ENCODE measurements at places on chromosomes 5 and 9. TPM values are rescaled to one million over a fixed set of nuclear protein-coding genes. Genes with fewer than 3 reads are reported as not detected.

ROR2 gene
- 33.5 TPM for polyA plus RNA-seq

NMUR2 gene
- polyA plus RNA-seq = 0.40 TPM

APC gene
- polyA plus RNA-seq = 20.2 TPM

WDR70 gene
- polyA plus RNA-seq = 52.2 TPM

MSX2 gene
- 2.5 TPM for polyA plus RNA-seq

Data from right lung (tissue), 10 donors.